Progenitor cell of endocrine pancreas (in vitro differentiated cells): ENCODE measurements at places on chromosomes 11 and 22.
A peak's percentile ranks its signal among the peaks of the same experiment; 100 is the strongest.

GRCh38 chr11:131713529-131714134 lies 343.2 kb downstream of the NTM start:
- DNase-seq = no peak

- DNase-seq = no peak
Observed at GRCh38 chr11:101880222-101880621, 34.6 kb upstream of the CEP126 start.

GRCh38 chr11:783581-784015 lies 6.3 kb downstream of the CEND1 start:
- peak; percentile 73 for DNase-seq

DNA sequence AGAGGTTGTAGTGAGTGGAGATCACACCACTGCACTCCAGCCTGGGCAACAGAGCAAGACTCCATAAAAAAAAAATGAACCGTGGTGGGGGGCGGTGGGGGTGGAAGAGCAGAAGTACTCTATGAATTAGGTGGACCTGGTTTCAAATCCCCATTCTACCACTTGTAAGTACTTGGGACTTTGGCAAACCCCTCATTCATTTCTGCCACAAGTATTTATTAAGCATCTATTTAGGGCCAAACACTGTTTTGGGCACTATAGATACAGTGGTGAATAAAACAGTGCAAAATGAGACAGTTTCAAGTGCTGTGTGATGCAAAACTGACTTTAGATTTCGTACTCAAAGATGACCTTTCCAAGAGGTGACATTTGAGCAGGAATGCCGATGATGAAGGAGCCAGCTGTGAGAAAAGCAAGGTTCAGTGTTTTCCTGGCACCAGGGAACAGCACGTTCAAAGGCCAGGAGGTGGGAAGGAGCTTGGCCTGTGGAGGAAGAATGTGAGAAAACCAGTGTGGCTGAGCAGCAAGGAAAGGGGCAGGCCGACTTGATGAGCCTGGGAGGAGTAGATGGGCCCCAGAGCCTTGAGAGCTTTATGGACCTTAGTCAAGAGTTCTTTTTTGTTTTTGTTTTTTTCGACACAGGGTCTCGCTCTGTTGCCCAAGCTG lies 1.4 kb upstream of the TMEM134 start:
- DNase-seq = no peak

GRCh38 chr11:58567889-58568512 lies 7.7 kb downstream of the LPXN start:
- peak; percentile 50 for DNase-seq

- DNase-seq = no peak
Observed at GRCh38 chr11:70743329-70743728, 345.0 kb downstream of the CTTN start.

DNA sequence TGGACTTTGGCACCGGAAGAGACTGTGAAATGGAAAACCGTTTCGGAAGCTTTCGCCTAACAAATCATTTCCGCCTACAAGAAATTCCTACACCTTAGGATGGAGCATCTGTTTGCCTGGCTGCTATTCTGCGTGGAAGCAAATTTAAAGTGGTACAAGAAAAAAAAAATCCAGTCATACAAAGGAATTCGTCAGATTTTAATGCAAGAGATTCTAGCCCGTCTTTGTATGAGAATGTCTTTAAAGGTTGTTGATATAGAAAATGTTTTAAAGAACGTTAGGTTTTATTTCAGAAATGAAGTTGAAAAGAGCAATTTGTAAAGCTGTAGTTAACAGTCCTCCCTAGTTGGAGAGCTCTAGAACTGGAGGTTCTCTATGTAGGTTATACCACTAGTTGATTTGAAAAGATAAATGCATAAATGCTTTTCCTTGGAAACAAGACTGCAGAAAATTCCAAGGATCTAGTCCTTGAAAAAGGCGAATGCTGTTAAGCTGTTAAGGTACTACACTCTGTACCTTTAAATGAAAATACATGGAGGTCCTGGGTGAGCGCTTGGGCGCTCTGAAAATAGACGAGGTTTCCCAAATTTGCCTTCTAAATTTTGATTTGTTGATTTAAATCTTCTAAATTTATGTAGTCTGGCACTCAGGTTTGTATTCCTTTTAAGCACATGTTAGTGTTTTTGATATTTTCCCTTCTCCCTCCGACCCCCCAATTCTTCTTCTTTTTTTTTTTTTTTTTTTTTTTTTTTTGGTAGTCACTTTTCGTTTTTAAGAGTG lies 2.4 kb downstream of the NCR3LG1 start:
- DNase-seq = no peak

DNA sequence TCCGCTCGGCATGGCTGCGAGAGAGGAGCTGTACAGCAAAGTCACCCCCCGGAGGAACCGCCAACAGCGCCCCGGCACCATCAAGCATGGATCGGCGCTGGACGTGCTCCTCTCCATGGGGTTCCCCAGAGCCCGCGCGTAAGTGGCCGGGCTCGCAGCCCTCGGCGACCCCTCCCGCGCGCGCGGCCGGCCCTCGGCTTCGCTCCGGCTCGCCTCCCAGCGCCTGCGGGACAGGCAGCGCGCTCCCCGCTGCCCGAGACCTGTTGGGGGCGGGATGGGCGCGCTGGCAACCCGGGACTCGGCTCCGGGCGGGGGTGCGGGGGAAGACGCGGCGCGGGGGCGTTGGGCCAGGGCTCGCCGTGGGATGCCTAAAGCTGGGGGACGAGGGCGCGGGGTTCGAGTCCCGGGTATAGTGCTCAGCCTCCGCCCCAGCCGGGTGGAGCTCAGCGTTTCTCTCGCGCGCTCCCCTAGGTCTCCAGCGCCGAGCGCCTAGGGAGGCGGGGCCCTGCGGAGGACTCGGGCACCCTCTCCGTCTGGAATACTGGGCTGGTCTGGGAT lies 630 bp downstream of the UBASH3B start:
- DNase-seq = no peak

GRCh38 chr11:8225589-8226036 lies 38.1 kb downstream of the LMO1 start:
- DNase-seq = peak; percentile 86

- DNase-seq = no peak
Observed at GRCh38 chr22:43226377-43227238, 39.7 kb upstream of the TTLL12 start.

- DNase-seq = no peak
Observed at GRCh38 chr11:75346296-75346695, 5.2 kb downstream of the ARRB1 start.

DNA sequence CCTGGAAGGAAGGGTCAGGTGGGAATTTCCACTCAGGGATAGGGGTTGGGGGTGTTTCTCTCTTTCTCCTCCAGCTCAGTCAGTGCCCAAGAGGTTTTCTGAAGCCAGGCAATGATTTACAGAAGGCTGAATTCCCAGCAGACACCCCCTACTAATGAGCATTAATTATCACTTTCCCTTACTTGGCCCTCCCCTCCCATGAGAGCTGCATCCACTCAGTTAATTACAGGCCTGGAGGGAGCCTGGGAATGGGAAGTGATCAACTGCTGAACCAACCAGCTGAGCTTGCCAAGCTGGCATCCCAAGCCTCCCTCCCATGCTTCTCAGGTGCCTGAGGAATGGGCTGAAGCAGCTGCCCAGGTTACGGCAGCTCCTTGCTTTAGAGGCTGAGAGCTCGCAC lies 992 bp downstream of the LGALS12 start:
- no peak for DNase-seq

- no peak for DNase-seq
Observed at GRCh38 chr11:110022548-110022947, 70.6 kb upstream of the ZC3H12C start.

DNA sequence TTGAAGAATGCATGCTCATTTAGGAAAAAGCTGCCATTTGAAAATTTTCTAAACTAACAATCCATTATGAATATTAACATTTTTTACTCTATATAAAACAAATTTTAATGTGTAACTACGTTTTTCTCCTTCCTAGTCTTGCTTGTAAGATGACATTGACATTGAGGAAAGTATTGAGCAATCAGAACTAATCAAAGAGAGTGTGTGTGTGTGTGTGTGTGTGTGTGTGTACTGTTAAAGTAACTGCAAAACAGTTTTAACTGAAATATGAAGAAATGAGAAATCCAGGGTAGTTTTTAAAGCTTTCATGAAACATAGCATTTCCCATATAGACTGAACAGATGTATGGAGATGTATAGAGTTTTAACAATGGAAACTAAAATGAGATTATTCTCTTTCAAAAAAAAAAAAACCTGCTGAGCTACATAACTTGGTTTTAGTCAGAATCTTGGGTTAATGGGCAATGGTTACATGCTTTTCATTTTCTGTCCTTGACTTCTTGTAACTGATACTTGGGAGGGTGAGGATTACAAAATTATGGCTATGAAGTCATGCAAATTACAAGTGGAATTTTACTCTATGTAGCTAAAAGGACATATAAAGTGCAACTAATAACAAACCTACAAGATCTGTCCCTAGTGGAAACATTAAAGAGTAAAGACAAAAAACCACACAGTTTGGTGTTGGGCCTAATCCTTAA lies 2.0 kb downstream of the PDGFD start:
- DNase-seq = no peak

GRCh38 chr11:118621784-118622375 lies 14.5 kb downstream of the PHLDB1 start:
- DNase-seq = no peak

- no peak for DNase-seq
Observed at GRCh38 chr11:117197516-117198456, 1.4 kb upstream of the TAGLN start.

DNA sequence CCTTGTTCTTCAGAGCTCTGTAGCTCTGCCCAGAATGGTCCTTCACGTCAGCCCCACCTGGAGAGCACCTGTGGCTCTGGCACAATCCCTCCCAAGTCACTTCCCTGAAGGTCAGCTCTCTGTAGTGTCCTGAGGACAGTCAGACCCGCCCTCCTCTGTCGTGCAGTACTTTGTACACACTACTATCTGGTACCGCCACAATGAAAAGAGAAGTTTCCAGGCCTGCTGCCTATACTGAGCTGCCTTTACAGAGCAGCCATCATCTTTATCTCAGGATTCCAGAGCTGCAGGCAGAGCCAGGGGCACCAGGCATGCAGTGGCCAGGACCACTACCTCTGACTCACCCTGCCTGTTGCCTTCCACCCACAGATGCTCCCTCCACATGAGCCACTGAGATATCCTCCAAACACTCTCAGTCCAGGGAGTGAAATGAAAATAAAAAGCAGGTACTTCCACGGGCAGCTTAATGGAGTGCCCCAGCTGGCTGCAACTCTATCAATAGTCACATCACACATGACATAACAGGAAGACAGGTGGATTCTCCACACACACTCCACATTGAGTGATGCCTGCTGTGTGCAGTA lies 7.3 kb downstream of the PACSIN2 start:
- no peak for DNase-seq

DNA sequence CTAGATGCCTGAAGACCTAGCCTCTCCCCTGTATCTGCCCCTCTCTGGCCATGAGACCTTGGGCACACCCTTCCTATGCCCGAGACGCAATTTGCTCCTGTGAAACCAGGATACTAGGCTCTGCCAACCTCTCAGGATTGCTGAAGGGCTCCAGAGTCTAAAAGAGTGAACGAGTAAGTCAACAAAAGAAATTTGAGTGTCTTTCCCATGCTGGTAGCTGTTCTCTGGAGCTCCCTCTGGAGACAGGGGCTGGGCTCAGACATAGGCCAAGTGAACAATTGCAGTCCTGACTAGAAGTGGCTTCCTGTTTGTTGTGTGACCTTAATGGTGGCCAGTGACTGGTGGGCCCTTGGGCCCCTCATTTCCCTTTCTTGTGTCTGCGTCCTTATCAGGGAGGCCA lies 189.0 kb upstream of the NARS2 start:
- DNase-seq = no peak

DNA sequence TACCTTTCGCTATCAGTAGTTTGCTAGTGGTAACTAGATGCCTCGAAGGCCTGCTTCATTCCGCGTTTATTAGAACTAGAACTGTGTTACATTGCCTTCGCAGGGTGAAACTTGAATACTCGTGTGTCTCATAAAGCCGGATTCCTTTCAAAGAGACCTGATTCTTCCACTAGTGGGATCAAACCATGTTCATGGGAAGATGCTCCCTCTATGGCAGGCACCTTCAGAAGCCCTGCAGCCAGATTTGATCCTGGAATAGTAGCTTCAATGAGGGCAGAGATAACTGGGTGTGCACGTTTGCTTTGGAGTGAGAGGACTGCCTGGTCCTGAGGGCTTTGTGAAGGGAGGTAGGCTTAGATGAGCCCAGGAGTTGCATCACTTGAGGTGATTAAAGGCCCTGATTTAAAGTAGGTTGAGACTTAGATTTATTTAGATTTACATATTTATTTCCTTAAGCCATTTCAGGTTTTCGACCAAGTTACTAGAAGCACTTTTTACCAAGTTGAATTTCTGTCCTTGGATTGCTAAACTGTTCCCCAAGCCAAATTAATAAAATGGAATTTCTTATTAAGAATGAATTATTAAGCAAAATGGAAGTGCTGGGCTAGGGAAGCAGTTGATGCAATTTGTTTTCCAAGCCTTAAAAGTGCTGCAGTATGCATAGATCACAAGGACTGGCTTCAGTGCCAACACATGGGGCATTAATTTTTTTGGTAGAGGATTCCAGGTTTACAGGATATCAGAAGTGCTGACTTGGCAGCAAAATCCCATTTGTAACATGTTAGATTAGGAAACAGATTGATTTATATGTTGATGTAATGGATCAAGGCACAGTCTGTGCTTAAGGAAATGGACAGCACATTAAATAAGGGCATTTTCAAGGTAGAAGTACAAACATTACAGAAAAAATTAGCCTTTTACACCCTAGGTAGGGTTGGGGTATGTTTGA lies 32.9 kb downstream of the APLP2 start:
- DNase-seq = no peak

DNA sequence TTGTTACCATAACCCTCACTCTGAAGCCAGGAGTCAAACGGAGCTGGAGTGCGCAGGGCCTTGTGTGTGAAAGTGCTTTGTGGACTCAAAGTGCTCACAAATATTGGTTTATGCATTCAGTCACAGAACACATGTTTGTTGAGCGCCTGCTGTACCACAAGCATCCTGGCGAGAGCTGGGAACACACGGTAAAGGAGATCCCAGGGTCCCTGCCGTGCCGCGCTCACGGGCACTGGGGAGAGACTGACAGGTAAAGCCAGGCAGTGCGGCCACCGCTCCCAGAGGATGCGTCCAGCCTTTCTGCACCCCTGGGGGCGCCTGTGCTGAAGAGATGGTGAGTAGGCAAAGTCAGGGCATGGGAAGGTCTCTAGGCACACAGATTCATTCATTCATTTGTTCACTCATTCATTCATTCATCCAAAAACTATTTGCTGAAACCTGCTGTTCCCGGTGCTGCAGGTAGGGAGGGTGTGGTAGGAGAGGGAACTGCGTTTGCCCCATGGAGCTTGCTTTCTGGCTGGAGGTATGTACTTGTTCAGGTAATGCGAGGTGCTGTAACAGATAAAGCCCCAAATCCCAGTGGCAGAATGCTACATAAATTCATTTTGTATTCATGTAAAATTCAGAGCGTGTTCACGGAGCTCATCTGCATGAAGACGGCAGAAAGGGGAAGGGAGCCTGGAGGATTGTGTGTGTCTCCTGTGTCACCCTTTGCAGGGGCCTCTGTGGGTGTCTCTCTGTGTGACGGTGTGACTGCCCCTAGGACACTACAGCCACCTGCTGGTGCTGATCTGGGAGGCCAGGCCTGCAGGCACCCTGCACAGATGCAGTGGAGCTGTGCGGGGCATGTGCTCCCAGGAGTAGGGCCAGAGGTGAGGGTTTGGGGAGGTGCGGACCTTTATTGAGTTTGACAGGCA lies 167.0 kb upstream of the B3GAT1 start:
- DNase-seq = no peak

- DNase-seq = no peak
Observed at GRCh38 chr22:46915950-46916730, 153.7 kb downstream of the TBC1D22A start.
